ENCODE measurements at places on chromosomes 5 and 9.

DNA sequence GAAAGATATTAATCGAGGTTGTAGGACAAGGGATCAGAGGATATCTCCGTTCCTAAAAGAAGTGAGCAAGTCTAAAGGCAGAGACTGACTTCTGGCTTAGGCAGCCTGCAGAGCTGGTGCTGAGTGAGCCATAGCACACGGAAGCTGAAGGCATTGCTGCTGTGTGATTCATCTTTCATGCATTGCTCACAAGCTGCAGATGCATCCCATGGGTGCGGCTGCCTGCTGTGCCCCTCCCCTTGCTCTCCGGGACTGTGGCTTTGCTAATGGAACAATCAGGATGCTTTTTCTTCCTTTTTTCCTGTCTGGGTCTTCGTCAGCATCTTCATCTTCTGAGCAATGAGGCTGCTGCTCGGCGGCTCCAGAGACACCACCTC, 341.4 kb downstream of the DIRAS2 start:
- DNase-seq: no peak

DNA sequence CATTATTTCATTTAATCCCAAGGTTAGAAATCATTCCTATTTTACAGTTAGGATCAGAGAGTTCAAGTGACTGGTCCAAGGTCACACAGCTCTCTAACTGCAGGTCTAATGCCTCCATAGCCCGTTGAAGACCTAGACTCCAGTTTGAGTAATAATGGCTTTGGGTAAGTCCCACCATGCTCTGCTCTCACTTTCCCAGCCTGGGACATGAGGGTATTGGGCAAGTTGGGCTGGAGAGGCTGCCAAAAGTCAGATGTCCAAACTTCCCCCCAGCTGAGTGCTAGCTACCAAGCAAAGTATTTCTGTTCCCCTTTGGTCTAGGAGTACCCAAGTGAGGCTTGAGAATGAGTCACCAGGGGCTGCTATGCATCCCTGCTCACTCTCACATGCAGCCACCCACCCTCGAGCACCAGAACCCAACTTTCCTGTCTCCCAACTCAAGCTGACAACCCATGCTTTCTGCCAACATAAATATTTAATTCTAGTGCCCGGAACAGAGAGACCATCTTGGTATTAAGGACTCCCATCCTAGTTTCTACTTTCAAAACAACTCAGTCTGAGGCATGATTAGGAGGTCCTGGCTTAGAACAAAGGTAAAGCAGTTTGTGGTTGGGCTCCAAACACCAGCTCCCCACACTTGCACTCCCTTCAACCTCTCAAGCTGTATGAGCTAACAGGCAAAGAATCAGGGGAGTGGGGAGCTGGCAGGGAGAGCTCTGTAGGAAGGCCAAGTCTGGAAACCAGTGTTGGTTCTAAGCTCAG, 236.5 kb upstream of the TRIM32 start:
- no peak for DNase-seq

DNA sequence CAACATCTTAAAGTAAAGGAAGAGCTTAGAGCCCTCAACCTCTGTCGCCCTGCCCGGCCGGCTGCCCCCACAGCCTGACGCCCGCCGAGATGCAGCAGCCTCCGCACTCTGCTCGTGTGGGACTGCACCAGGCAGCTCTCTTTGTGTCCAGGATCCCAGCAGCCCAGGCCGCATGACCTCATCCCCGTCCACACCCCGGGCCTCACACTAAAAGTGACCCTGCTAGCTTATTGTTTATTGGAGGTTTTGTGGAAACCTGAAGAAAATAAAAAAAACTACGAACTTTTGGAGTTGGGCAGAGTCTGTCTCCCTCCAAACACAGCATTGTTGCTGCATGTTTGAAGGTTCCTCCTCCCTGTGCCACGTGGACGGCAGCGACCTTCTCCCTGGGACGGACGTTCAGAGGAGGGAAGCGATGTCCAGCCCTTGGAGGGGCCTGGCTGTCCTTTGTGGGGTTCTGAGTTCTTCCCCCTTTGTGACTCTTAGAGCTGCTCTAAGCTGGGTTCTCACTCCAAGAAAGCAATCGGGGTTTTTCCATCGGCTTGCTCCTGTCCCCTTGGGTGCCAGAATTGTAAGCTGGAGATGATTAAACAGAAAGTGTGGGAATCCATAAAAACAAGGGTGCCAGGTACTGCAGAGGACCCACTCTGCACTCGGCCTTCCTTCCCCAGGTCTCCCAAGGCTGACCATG, 103.5 kb upstream of the COL5A1 start:
- no peak for DNase-seq

GRCh38 chr9:35108946-35109575, 6.1 kb upstream of the STOML2 start:
- DNase-seq: no peak

GRCh38 chr9:125815568-125815967, 68.4 kb downstream of the PBX3 start:
- no peak for DNase-seq

DNA sequence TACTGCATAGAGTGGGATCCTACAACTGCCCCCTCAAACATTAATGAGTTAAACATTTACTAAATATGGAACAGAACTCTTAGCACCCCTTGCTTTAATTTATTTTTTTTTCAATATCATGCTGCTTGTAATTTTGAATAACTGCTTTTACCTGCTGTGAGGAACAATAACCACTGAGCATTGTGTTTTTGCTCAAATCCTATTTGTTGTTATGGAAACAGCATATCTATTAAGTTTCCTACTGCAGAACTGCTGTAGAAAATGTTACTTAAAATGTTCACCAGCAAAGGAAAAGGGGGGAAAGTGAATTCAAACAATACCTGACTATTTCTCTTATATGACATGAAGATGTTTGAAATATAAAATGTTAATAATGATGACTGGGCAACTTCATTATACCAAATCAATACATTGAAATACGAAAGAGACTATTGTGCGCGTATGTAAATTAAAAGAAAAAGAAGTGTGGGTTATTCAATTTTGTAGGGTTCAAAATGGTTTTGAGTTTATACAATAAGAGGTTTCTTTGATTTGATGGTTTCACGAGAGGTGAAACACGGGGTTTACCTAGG, 1043.8 kb upstream of the NUDT12 start:
- no peak for DNase-seq

GRCh38 chr5:4017076-4017803, 421.6 kb downstream of the IRX1 start:
- DNase-seq: no peak

DNA sequence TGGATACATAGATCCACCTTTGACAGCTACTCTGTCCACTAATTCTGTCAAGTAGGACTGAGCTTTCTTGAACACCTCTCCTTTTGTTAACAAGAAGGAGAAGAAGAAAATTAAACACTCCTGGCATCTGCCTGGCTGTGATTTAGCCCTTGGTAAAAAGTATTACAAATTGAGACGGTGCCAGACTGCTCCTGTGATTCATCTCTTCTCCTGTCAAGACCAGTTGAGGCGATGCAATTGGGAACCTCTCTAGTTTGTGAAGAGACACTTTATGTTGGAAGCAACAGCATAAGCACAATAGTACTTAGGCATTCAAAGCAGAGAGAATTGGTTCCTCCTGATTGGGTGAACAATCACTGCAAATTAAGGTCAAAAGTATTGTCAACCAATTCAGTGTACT, 72.7 kb downstream of the GHR start:
- DNase-seq: no peak

- no peak for DNase-seq
Observed at GRCh38 chr5:56829137-56829908, 14.0 kb downstream of the MAP3K1 start.

- no peak for DNase-seq
Observed at GRCh38 chr5:176371621-176372539, 6.6 kb downstream of the ARL10 start.

GRCh38 chr5:109759306-109759705, 69.6 kb downstream of the MAN2A1 start:
- no peak for DNase-seq

DNA sequence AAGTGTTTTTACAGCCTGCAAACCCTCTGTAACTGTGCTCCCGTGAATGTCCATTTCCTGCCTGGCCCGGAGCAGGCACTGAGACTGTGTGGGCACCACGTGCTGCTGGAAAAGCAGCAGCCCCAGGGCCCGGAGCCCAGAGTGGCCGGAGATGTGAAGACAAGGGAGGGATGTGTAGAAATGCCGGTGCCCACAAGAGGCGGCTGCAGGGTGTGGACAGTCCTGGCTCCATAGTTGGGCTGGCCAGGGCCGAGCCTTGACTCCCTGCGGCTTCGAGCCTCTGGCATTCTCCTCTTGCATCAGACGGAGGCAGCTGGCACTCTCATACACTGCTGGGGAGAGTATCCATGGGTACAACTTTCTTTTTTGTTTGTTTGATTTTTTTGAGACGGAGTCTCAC, 13.2 kb upstream of the GFPT2 start:
- DNase-seq: no peak

- DNase-seq: no peak
Observed at GRCh38 chr5:58666598-58667581, 84.0 kb downstream of the RAB3C start.

DNA sequence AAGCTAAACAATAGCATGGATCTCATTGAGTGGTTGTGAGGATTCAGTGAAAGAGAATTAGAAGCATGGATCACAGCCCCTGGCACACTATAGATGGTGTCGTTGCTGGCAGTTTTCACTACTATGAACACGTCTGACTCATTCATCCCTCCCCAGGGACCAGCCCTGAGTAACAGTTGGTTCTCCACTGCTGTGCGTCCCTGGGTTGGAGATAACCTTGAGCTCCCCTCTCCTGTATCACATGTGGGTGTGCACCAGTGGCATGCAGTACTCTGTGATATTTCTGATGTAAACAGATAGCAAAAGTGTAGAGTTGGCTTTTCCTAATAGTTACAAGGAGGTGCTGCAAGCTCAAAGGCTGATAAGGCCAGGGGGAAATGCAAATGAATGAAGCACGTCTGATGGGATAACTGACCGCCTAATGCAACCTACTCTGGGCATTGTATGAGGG, 8.8 kb upstream of the LCP2 start:
- no peak for DNase-seq

GRCh38 chr5:125343015-125343414, 596.6 kb upstream of the ZNF608 start:
- DNase-seq: no peak

DNA sequence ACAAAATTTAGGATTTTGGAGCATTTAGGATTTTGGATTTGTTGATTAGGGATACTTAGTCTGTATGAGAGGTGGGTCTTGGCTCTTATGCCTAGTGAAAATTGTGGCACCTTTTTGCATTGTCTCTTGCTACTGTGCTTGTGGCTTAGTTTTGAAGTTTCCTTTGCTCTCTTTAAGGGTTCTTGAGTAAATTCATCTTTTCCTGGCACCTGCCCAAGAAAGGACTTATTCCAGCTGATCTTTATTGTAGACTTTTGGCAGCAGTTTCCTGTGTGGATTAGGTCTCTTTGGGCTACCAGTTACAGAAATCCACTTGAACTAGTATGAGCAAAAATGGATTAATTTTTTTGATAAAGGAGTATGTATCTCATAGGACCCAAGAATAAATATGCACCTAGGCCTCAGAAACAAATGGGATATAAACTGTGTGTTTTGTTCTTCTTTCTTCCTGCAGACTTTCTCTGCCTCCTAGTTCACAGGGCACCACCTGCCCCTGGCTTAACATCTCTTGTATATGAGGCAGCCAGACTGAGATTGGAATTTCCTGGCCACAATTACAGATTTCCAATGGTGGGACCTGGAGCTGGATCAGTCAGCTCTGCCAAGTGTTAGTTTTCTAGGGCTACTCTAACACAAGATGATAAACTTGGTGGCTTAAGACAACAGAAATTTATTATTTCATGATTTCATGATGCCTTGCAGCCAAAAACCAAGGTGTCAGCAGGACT, 44.6 kb downstream of the FOCAD start:
- DNase-seq: no peak

GRCh38 chr5:102932781-102933180, 177.7 kb downstream of the PAM start:
- no peak for DNase-seq
